WTC11 (cell line): ENCODE measurements at places on chromosomes 3 and 15.
A peak's percentile ranks its signal among the peaks of the same experiment; 100 is the strongest.

- DNase-seq = no peak
These were observed 3.5 kb upstream of the HHATL start for GRCh38 chr3:42705962-42706585.

GRCh38 chr3:169891886-169892285 is 19.5 kb upstream of the SAMD7 start:
- no peak for DNase-seq

DNA sequence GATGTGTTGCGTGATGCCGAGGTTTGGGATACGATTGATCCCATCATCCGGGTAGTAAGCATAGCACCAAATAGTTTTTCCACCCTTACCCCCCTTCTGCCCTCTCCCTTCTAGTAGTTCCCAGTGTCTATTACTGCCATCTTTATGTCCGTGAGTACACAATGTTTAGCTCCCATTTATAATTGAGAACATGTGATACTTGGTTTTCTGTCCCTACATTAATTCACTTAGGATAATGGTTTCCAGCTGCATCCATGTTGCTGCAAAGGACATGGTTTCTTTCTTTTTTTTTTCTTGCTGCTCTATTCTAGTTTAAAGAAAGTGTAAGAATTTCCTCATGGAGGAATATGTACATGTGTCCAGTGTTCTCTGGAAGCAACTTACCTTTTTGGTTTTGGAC is 51.8 kb downstream of the NSUN3 start:
- no peak for DNase-seq

- no peak for DNase-seq
These were observed 29.5 kb upstream of the MAGI1 start for GRCh38 chr3:66068255-66068654.

DNA sequence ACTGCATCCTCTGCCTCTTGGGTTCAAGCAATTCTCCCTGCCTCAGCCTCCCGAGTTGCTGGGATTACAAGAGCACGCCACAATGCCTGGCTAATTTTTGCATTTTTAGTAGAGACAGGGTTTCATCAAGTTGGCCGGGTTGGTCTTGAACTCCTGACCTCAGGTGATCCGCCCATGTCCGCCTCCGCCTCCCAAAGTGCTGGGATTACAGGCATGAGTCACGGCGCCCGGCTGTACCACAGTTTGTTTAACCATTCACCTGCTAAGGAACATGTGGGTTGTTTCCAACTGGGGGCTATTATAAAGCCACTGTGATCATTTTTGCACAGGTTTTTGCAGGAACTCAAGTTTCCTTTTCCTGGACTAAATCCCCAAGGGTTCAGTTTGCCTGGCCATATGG is 123.2 kb upstream of the RAP2B start:
- DNase-seq = no peak

DNA sequence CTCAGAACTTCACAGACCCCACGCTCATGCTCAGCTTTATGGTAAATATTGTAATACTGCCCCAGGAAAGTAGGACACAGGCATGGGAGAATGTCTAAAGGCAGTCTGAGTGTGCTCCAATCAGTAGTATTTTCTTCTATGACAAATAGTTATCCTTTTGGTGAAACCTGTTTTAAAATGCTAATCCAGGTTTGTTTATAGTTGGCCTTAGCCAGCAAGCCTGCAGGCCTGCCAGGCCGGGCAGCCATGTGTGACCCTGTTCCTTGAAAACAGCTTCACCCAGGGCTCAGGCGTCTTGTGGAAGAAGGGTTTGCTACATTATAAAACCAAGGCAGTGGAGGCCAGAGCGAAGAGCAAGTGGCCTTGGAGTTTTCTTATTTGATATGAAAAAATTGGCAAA is 104.7 kb downstream of the SEMA6D start:
- DNase-seq = no peak

DNA sequence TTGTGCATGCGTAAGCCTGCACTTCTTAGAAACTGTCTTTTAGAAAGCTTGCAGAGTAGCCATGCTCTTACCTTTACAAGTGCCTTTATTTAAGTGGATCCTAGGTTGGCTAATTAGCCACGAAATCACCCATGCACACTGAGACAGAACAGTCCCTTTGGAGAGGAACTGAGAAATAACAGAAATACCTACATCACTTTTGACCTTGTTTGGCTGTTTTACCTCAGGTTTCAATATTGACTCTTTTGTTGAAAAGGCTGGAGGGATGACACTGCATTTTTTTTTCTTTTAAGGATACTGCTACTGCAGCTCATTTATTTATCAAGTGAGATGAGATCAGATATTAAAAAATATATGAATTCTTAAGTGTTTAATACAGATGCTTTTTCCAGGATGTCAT is 155.6 kb upstream of the GOLIM4 start:
- DNase-seq = no peak

DNA sequence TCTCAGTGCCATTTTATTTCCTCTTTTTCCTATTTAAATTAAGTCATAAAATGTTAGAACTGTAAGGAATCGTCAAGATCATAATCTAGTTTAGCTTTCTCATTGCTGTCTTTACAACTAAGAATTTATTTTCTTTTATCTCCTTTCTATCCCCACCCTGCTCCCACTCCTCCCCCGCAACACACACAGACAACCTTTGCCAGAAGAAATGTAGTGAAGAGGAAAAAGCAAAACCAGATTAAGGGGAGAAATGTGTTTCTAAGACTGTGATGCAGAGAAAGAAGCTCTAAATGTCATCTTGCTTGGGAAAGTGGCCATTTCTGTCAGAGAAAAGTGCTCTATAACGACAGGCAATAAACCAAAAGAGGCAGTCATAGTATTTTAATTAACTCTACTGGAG is 78.3 kb upstream of the MLF1 start:
- DNase-seq = no peak

DNA sequence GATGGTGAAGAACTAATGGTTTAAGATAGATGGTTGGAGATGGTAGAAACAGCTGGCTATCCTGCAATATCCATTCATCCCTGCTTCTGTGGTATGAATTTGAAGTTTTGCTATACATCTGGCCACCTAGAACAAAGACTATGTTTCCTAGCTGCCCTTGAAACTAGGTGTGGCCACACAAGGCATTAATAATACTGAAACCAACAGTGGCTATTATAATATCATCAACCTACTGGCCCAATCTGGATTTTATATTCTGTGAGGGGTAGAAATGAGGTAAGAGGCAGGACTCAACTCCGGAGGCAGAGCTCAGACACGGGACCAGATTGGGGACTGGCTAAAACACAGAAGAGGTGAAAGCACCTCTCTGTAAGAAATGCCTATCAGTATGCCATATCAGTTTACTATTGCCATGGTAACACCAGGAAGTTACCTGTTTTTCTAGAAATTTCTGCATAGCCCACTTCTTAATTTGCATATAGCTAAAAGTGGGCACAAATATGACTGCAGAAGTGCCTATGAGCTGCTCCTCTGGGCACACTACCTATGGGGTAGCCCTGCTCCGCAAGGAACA is 8.4 kb downstream of the IFT80 start:
- no peak for DNase-seq

GRCh38 chr15:93024716-93025624 is 64.0 kb downstream of the RGMA start:
- DNase-seq = no peak

GRCh38 chr3:184005941-184006507 is 11.7 kb downstream of the ABCC5 start:
- peak; percentile 25 for DNase-seq

DNA sequence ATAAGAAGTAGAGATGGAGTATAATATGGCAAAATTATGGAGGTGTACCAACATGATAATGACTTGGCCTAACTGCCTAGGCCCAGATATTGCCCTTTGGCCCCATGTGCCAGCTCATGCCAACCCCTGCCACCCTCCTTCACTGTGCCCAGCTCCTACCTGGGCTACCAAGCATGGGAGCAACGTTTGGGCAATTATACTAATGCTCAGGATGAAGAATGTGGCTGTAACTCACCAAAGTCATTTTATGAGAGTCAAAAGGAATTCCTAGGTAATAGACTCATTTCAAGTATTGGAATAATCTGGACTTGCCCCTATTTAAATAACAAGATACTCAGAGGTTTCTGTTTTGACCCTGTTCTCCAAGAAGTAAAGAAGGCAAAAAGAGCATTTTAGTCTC is 240.2 kb upstream of the IL12A start:
- DNase-seq = no peak

DNA sequence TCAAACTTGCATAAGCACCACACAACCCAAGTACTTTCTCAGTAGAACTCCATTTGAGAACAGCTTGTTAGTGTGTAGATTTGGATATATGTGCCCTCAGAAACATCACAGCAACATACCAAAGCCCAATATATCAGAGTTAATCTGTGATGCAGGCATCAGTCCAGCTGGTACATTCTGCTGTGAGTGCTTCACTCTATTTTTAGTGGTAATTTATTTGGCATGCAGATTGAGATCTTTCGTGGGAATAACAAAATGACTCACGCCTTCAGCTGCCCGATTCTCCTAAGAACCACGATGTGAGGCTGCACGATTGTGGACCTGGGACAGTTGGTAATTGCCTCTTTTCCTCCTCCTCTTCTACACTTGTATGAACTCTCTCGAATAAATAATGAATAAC is 730.7 kb downstream of the SQOR start:
- DNase-seq = no peak

GRCh38 chr3:152915695-152916094 is 80.8 kb downstream of the P2RY1 start:
- no peak for DNase-seq

DNA sequence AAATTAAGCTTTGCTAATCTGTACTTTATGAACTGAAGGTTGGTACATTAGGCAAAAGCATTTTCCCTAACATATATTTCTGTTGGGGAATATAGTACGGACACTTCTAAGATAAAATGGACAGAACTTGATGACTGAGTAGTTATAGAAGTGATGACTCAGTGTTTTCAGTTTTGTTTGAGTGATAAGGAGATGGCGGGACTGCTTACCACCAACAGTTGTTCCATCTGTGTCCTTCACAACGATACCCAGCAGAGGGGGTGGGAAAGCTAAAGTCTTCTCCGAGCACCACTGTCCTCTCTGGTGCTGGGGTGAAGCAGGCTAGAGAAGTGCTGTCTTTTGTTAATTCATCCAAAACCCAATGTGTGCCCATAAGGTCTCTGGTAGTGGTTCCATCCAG is 195.8 kb downstream of the CD47 start:
- no peak for DNase-seq

DNA sequence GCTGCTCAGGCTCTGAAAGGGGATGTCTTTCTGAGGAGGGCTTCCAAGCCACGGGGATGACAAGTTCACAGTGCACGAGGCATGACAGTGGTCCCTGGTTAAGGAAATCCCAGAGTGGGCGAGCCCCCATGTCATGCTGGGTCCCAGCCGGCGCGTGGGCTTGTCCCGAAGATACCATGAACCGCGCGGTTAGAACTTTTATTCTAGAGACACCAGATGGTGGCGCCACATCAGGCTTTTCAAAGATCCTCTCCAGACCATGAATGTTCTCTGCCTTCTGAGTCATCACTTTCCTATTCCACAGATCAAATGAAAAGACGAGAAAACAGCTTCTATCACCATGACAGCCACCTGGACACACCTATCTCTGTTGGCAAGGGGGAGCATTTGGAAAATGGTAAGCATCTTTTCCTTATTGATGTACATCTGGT is 227.8 kb upstream of the LYSMD4 start:
- DNase-seq = peak; percentile 56

- no peak for DNase-seq
These were observed 46.5 kb downstream of the EPHA6 start for GRCh38 chr3:96860882-96861281.

DNA sequence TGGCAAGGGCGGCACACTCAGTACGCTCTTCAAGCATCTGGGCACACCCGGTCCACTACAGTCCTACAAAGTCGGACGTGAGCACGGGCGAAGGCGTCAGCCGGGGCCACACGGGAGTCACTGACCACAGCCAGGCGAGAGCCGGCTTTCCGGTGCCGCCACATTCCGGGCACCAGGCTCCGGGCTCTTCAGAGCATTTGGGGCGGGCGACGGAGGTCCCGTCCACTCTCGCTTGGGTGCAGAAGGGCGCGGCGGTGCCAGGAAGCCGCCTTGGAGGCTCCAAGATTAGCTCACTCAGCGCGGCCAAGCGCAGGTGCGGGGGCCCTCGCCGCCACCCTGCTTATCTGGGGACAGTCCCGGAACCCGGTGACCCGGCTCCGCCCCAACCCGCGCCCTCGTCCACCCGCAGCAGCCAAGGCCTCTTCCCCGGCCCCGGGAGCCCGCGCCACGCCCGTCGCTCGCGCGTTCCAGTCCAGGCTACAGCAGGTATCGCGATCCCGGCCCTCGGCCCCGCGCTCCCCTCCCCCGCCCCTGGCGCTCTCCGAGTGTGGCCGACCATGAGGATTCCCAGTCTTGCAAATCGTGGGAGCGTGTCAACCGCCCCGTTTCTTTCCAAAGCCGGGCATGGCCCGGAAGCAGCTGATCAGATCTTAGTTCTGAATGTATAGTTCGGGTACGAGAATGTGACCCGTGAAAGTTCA is at the start of gene ADPRH:
Gene ADPRH, plus strand, starts transcription at position 127 of the 701 bp plus-strand sequence. CDS start 2,678 bp downstream, outside the sequence.
- DNase-seq = peak; percentile 78

DNA sequence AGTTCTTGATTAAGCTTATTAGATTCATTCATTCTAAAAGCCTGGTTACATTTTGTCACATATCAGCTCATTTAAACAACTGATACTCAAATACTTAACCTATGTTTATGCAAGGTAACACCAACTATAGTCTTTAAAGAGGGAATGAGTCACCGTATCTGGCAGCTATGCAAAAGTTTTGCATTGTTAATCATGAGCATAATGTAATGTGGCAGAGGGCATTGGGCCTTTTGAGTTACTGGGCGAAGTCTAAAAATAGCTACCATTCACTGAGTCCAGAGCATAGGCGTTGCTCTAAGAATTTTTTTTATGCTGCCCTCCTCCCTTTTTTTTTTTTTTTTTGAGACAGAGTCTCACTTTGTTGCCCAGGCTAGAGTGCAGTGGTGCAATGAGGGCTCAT is 277.7 kb upstream of the ZNF717 start:
- DNase-seq = no peak

DNA sequence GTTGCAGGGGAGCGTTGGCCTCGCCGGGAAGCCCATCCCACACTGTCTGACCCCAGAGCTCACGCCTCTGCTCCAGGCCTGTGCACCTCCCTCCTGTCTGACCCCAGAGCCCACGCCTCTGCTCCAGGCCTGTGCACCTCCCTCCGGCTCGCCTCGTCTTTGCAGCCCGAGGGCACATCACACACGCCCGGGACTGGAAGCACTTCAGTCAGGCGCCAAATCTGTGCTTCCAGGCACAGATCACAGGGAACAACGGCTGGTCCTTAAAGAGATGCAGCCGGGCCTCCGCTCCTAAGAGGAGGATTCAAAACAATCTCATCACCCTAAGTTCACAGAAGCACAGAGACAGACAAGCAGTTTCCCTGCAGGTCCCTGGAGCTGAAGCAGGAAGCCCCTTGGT is 103.0 kb upstream of the RPL32 start:
- DNase-seq = no peak

- DNase-seq = no peak
These were observed 8.8 kb downstream of the NEK10 start for GRCh38 chr3:27360113-27361078.
